ENCODE measurements at places on chromosomes 4 and X.
A peak's percentile ranks its signal among the peaks of the same experiment; 100 is the strongest.

DNA sequence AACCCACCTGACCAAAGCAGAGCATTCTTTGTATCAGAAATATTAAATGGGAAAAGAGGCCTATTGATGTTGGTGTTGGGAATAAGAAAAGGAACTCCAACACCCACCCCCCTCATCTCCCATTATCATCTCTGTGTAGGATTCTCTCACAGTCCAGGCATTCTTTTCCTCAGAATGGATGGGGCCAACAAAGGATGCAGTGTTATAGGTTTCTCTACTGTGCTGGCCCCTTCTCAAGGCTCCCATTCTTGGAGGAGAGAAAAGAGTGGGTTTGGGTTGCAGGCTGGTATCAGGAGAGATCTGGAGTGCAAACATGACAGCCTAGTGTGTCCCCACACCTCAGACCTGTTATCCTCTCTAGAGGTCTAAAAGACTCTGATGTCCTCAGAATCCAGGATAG is 59.6 kb downstream of the UGT8 start:
- DNase-seq, result no peak

DNA sequence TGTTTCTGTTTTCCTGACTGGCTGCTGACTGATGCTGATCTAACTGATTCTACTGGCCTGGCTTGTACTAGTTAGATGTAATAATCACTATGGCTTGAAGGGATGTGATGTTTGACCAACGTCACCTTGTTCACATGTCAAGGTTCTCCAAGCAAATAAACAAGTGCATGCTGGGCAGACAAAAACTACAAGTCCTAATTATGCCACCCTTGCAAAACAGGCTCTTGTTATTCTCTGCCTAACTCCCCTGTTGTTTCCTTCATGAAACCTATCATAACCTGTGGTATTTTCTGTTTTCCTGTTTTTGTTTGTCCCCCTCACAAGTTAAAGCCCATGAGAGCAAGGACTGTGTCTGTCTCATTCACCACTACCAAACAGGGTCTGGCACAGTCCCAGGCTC is 146.2 kb downstream of the DCHS2 start:
- no peak for DNase-seq

GRCh38 chrX:39409246-39409917 is 608.1 kb downstream of the MID1IP1 start:
- no peak for DNase-seq

- no peak for DNase-seq
These were observed 20.8 kb downstream of the NAT8L start for GRCh38 chr4:2079926-2080325.

DNA sequence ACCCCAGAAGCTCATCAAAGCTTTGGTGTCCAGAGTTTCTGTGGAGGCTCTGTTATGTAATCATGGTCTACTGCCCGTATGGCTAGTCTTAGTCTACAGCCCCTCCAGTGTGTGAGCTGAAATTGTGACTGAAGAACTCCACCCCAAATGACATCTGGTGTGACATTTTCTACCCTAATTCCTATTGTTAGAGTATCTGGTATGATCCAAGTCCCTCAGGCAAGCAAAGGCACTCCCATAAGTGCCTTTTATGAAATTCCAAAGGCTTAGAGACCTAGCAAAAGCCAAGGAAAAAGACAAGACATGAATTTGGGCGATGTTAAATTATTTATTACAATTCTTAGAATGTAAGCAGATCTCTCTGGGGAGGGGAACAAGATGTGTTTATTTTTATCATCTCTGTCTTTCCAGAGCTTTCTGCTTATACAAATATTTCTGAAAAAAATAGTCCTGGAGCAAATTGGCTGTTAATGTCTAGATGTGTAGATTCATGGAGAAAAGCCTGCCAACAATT is 417.4 kb downstream of the CCSER1 start:
- DNase-seq, result no peak

DNA sequence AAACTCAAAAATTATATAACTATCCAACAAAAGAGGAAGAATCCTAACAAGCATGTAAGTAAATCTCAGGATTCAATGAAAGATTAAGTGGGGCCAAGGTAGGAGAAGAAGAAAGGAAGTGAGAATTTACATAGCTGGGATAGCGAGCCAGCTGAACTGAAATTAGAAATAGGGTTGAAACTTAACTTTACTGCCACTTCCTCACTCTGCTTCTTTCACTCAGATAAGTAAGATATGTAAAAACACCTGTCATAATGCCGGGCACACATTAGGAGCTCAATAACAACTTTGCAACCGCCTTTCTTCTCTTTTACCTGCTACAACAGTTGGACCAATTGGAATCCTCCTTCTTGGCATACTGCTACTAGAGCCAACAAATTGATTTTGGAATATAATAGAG is 129.4 kb downstream of the CNKSR2 start:
- DNase-seq, result no peak

GRCh38 chr4:121221608-121222007 is 57.5 kb upstream of the TNIP3 start:
- no peak for DNase-seq

DNA sequence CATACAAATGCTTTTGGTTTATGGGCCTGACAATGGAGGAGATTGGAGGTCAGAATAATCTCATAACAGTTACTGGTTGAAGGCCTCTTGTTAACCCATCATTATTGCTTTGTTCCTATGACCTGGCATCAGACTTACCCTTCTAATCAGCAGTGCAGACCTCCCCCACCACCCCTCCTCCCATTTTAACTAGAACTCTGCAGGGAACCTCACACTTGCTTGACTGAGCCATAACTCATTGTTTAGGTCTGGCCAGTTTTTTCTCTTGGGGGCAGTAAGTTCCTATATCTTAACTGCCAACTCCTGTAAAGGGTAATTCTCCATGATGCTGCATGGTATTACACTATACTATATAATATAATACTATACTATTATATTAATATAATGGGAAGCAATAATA is 609.3 kb downstream of the IL1RAPL1 start:
- no peak for DNase-seq

DNA sequence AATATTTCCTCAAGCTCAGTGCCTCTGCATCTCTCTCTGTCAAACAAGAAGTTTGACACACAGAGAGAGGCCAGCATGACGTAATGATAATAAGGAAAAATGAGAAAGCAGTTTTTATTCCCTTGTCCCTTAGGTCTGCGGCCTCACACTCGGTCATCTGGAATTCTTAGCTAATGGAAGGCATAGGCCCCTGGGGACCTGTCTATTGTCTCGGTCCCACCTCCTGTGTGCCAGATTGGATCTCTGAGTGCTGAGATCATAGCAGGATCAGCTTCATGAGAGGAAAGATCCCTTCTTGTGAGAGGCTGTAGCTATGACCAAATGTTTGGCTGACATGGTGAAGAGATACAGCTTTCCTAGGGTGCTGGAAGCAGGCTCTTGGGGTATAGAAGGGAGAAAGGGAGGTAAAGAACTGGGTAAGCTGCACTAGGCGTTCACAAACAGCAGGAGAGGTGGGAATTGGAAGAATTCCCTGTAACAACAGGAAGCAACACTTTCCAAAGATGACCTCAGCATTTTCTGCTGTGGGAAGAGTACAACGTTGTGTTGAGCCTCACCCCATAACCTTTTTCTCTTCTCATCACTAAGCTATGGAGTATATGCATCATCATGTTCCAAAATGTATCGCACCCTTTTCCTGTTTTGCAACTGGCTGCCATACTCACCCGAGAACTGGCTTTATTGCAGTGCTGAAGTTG is 20.2 kb downstream of the TMEM31 start:
- DNase-seq, result no peak

DNA sequence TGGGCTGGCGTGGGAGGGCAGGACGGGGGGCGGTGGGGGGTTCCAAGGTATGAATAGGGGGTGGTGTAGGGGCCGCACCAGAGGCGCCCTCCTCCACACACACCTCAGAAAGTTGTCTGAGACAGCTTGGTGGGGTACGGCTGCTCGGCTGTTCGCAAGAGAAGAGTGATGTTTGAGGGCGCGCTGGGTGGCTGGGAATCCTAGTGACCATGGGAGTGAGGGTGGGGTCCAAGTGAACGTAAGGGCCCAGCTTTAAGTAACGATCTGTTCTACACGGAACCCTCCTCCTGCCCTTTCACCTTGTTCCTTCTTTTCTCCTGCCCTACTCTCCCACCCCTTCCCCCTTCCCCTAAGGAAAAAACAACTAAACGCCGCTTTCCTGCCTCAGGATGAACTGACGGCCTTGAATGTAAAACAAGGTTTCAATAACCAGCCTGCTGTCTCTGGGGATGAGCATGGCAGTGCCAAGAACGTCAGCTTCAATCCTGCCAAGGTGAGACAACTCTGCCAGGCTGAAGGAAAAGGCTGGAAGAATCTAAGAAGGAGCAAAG is 664 bp downstream of the MED12 start:
- DNase-seq, result no peak

GRCh38 chrX:23822841-23823240 is 39.9 kb downstream of the SAT1 start:
- DNase-seq, result no peak

GRCh38 chr4:157674699-157675098 is 454.2 kb downstream of the GRIA2 start:
- DNase-seq, result no peak

DNA sequence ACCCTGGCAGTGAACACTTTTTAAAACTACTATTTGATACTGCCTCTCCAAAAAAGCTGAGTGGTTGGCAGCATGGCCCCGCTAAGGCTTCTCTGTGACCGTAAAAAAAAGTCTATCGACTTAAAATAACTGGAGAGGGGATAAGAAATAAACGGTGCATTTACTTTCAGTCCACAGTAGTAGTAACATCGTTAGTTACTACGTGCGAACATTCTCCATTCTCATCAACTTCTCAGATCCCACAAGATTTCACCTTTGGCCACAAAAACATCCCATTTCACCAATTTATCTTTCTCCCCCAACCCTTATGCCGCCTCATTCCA is 524 bp upstream of the EXOSC9 start:
- DNase-seq, result no peak

GRCh38 chr4:186758929-186759682 is 35.5 kb upstream of the FAT1 start:
- no peak for DNase-seq

GRCh38 chr4:108535757-108536156 is 84.6 kb upstream of the RPL34 start:
- DNase-seq, result no peak

- no peak for DNase-seq
These were observed 11.6 kb downstream of the VEGFC start for GRCh38 chr4:176780995-176781738.

- peak; percentile 72 for DNase-seq
These were observed 6.5 kb downstream of the SH3BP2 start for GRCh38 chr4:2799224-2799911.

GRCh38 chr4:120636120-120636630 is 286.4 kb downstream of the PRDM5 start:
- DNase-seq, result no peak

DNA sequence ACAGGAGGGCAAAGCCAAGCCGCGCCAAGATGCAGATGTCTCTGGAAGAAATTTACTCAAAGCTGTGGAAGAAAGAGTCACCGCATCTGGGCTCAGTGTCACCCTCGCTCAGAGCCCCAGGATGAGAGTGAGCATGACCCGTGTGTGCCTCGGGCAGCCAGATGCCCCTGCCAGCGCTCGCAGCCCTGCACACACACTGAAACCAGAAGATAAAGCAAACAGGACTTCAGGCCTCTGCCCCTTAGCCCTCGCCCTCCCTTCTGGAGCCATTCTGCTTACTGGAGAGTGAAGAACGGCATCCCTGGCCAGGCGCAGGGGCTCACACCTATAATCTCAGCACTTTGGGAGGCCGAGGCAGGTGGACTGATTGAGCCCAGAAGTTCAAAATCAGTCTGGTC is 103.0 kb downstream of the IRF2 start:
- no peak for DNase-seq

- DNase-seq, result no peak
These were observed 34.2 kb upstream of the ESX1 start for GRCh38 chrX:104288961-104289360.

DNA sequence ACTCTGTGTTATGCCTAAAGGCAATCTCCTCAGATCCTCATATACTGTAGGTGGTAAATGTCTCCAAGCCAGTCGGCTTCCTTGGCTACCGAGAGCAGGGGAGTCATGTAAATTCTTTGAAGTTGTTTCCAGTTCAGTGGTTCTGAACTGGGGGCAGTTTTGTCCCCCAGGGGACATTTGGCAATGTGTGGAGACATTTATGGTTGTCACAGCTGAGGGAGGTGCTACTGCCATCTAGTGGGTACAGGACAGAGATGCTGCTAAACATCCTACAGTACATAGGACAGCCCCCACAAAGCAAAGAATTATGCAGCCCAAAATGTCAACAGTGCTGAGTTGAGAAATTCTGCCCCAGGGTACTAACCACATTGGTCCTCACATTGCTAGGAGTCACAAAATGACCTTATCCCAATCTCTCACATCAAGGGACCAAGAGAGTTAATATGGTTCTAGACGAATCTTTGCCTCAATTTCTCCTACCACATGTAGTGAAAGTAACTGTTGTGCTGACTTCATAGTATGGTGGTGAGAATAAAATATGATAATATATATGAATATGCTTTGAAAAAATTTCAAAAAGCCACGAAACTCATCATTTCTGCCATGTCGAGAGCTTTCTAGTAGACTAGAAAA is 104.4 kb upstream of the ARHGAP24 start:
- peak; percentile 24 for DNase-seq

- DNase-seq, result no peak
These were observed 76.1 kb downstream of the AMMECR1 start for GRCh38 chrX:110241816-110242215.

- no peak for DNase-seq
These were observed 106.3 kb upstream of the BOD1L1 start for GRCh38 chr4:13733817-13734216.

GRCh38 chrX:39773923-39774773 is 323.6 kb downstream of the BCOR start:
- no peak for DNase-seq

DNA sequence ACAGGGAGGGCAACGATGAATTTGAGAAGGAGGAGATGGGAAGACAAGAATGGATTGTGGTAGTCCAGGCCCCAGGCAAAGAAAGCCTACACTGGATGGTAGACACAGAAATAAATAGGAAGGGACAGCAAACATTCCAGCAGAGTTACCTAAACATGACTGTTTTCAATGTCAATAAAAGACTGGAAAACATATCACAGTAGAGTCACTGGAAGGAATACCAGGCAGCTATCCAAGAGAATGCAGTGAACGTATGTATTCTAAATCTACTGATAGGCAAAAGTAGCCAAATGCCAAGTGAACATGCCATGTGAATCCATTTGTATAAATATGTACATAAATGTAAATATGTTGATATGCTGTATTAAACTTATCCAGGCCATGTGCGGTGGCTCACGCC is 183.0 kb downstream of the PALLD start:
- DNase-seq, result no peak

Data from inflammatory macrophage (primary cell).